ENCODE measurements at places on chromosomes 4 and X.

- no peak for DNase-seq
Observed at GRCh38 chr4:48493452-48494100, 3.5 kb downstream of the ZAR1 start.

DNA sequence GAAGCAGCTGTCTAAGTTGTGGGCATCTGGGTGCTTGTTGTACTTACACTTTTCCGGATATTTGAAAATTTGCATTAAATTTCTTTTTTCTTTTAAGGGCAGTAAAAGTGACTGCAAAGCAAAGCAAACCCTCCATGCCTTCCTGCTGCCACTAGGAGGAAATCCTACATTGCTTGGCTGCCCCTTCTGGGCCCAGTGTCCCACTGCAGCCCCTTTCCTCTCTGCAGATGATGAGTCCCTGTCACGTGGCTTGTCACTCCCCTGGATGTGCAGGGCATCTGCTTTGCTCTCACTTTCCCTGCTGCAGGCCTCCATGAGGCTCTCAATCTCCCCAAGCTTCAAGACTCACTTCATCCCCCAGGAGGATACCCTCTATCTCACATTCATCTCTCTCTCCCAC, 12.7 kb downstream of the TSR2 start:
- no peak for DNase-seq

DNA sequence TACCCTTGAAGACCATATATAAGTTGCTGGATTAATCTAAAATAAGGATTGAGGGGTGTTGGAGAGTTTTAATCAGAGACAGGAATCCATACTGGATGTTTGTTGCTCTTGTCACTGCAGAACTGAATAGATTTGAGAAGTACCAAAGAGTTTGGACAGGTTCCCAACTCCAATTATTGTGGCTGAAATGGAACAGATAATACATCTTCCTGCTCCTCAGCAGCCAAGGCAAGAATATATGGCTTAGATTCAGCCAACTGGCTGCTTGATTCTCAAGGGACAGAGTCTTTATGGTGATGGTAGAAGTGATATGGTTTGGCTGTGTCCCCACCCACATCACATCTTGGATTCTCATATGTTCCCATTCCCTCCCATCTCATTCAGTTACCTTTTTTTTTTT, 97.0 kb upstream of the PDHA2 start:
- no peak for DNase-seq

- no peak for DNase-seq
Observed at GRCh38 chrX:9717376-9717775, 48.3 kb downstream of the GPR143 start.

DNA sequence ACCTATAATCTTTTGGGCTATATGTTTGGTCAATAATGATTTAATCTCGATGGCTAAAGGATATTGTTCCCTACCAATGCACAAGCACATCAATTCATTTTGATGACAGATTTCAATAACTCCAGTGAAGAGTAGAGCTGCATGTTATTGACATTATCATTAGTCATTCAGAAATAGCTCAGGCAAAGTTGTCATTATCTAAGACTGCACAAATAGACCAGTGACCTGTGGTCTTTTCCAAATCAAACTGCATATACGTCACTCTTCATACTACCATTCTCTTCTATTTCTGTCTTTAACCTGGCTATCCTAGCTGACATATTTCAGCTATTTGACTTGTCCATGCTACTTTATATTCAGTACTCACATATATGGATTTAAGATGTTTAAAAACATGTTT, 1050.8 kb downstream of the C4orf33 start:
- no peak for DNase-seq

GRCh38 chr4:41405464-41406112, 132.4 kb upstream of the LIMCH1 start:
- no peak for DNase-seq

DNA sequence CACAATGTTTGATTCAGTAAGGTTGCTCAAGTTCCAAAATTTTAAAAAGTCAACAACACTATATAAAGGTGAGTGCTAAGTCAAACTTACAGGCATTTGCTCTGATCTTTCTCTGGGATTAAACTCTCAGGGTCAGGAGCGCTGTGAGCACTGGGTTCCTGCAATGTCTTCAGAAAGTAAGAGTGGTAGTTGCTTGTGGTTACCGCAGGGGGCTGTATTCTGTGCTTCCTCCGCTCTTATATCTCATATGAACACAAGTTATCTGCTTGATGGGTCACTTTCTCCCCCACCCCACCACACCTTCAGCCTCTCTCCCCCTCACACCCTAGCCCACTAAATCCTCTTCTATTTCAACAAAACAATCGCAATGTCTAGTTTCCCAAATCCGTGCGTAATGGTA, 116.4 kb upstream of the IGSF1 start:
- DNase-seq = no peak

- no peak for DNase-seq
Observed at GRCh38 chrX:118423558-118423957, 72.1 kb upstream of the DOCK11 start.

Measured in substantia nigra (tissue), 51 donors.